ENCODE measurements at places on chromosomes 2 and 18. TPM values are rescaled to one million over a fixed set of nuclear protein-coding genes. Genes with fewer than 3 reads are reported as not detected.

Gene SERPINB12
- not detected for total RNA-seq

Gene SNED1
- 0.14 TPM for total RNA-seq

Gene AGXT
- not detected for total RNA-seq

Gene SLC19A3
- total RNA-seq = 0.18 TPM

Gene DSC3
- total RNA-seq = 29.1 TPM

Gene CRYGB
- not detected for total RNA-seq

Gene TMEM17
- 3.0 TPM for total RNA-seq

Gene TTL
- total RNA-seq = 82.1 TPM

Gene LOXHD1
- not detected for total RNA-seq

Gene SIX2
- total RNA-seq = not detected

Gene SCN3A
- 0.89 TPM for total RNA-seq

Gene RGPD3
- 0.37 TPM for total RNA-seq

Gene RNPEPL1
- total RNA-seq = 48.7 TPM

Gene ODC1
- total RNA-seq = 184 TPM

Gene SERPINB4
- total RNA-seq = 0.09 TPM

Gene IL36RN
- total RNA-seq = not detected

Gene LRRTM4
- total RNA-seq = not detected

Gene NEURL3
- not detected for total RNA-seq

Gene CNDP1
- not detected for total RNA-seq

Gene MGAT5
- total RNA-seq = 58.5 TPM

Gene PLB1
- total RNA-seq = 1.1 TPM

Gene COL5A2
- 1,671 TPM for total RNA-seq

Gene MXD1
- total RNA-seq = 6.5 TPM

Gene NEB
- total RNA-seq = 1.2 TPM

Gene NEU2
- total RNA-seq = not detected

Gene IL37
- total RNA-seq = not detected

Gene SLC23A3
- total RNA-seq = 0.89 TPM

Gene PLEKHM3
- 11.6 TPM for total RNA-seq

Gene ZDBF2
- total RNA-seq = 18.9 TPM

Gene TMEFF2
- 5.6 TPM for total RNA-seq

Gene E2F6
- 14.6 TPM for total RNA-seq

Gene TLX2
- total RNA-seq = not detected

Gene APOB
- total RNA-seq = under 0.01 TPM

Gene SIX3
- total RNA-seq = not detected

Gene TCF23
- total RNA-seq = not detected

Gene MFF
- 78.6 TPM for total RNA-seq

Gene TNFRSF11A
- total RNA-seq = under 0.01 TPM

Gene PTH2R
- under 0.01 TPM for total RNA-seq

Gene FAM110C
- under 0.01 TPM for total RNA-seq

Gene IL18R1
- total RNA-seq = 0.30 TPM

Gene SMPD4
- total RNA-seq = 11.0 TPM

Gene PIEZO2
- total RNA-seq = 1.1 TPM

Gene DUSP19
- 6.5 TPM for total RNA-seq

Gene CHRNG
- total RNA-seq = not detected

Gene IL1RL2
- 0.30 TPM for total RNA-seq

Gene PSTPIP2
- 16.7 TPM for total RNA-seq

Gene CXCR2
- not detected for total RNA-seq

Gene ATOH8
- 4.7 TPM for total RNA-seq

Gene CLASP1
- 70.7 TPM for total RNA-seq

Gene VWA3B
- 0.09 TPM for total RNA-seq
